Epithelial cell of esophagus (primary cell): ENCODE measurements at places on chromosomes 6 and 20.

DNA sequence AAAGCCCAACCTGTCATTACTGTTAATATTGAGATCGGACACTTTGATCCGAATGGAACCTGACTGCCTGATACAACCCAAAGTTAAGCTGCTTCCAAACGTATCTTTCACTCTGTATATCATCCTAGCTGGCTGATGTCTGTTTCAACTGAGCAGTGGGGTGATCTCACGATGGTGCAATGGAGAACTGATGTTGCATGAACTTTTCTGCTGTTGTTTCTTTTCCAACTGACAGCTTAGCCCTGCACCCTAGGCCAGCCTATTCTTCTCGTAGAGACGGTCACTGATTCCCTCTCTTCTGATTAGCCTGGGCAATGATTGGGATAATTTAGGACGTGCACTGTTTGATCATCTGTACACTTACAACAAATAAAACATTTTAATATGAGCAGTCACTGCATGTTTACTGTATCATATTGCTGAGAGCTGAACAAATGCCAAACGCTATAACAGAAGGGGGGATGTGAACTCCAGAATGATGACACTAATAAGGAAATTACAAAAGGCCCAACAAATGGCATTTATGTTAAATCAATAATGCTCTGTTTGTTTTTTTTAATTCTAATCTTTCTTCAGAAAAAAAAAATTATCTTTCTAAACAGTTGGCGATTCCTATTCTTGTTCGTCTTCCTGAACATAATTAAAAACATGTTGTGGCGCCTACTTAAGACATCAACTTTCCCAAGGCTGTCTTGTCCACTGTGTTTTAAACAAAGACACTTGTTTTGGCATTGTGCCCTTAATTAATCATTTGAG, 184.8 kb downstream of the ZNF217 start:
- DNase-seq: no peak

DNA sequence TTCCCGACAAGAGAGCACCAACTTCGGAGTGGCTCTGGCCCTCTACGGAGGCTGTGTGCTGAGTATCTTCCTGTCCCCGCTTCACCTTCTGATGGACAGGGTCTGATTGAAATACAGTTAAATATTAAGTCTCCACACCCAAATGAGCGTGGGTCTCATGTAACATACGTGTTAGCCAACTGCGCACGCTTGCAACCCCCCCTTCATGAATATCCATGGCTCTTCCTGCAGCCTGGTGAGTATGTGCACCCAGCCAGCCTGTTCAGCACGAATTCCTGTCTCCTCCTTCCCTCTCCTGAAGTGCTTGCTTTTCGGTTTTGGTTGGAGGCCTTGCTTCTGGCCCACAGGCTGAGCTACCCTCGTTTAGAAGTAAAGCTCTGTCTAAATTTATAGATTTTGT, 102.9 kb upstream of the FRMD1 start:
- no peak for DNase-seq

- DNase-seq: no peak
Measured at GRCh38 chr6:131967948-131968347, 16.8 kb upstream of the CCN2 start.

GRCh38 chr6:35309611-35310264, 12.1 kb downstream of the DEF6 start:
- DNase-seq: no peak

- no peak for DNase-seq
Measured at GRCh38 chr6:148426317-148426977, 83.8 kb downstream of the SASH1 start.

DNA sequence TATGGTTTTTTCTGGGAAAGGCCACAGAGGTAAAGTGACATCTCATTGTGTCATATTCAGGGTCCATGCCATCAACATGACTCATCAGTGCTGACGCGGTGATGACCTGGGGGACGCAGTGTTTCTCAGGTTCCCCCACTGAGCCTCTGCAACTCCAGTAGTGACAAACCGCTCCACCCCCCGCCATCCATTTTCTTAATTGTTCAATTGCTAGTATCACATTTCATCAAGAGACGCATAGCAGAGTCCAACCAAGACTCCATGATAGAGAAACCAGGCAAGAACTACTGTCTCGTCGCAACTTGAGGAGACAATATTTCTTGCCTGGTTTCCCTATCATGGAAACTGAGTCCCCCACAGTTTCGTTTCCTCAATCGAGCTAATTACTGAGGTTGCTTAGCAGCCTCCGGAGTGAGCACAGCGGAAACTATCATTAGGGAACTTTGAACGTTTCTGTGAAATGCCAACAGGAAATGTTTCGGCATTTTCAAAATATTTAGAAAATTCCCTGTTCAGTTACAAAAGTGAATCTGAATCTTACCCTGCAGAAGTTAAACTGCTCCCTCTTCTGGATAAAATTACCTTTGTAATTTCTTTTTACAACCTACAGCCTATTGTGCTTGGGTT, 12.2 kb upstream of the SERPINB1 start:
- peak; percentile 63 for DNase-seq

DNA sequence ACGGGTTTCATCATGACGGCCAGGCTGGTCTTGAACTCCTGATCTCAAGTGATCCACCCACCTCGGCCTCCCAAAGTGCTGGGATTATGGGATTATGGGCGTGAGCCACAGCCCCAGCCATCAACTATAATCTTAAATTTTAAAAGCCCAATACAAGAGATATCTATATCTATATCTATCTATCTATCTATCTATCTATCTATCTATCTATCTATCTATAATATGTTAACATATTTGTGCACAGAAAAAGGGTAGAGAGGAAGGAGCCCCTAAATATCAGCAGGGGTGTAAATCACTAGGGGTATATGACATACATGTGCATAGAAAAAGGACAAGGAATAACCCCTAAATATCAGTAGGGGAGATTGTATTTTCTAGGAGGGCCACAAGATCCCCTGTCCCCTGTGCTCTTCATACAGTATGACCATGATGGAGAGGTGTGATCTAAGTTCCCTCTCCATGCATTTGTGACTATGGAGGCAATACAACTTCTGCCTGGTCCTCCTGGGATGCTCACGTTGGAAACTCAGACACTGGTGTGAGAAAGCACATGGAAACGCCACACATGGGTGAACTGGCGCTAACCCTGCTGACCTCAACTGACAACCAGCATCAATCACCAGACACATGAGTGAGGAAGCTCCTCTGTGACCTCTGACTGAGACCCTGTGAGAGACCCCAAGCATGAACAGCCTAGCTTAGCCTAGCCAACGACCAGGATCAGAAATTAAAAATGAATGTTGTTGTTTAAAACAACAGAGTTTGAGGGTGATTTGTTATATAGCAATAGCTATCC, 1.2 kb upstream of the SPATS1 start:
- no peak for DNase-seq

DNA sequence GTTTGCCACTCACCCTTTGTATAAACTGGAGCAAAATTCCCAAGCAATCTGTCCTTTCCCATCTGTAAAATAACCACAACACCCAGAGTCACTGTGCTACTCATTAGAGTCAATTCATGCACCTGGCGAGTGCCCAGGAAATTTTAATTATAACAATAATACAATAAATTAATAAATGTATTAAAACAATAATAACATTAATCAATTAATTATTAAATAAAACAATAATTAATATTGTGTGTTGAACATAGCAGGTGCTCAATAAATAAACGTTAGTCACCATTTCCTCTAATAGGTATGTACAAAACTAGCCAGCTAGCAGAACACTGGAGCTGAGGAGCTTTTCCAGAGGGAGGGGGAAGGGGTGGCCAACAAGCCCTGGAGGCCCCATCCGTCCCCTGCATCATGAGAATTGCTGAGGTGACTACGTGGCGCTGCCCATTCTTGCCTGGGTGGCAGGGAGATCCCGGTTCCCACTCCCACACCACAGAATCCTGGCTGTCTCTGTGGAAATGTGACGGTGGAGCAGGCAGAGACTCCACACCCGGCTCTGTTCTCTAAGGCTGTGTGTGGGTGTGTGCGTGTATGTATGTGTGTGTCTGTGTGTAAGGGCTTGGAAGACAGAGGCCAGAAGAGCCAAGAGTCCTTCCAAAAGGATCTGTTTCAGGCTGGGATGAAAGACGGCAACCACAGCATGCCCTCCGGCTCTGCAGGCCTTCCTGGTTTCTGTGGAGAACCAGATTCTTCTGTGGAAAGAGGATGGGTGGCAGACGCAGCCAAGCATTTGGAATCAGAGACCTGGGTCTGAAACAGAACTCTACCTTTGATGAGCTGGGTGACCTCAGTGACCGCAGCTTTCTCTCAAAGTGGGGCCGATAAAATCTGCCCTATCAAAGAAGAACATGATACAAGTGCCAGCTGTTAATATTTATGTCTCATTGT, 18.8 kb upstream of the EZR start:
- peak; percentile 77 for DNase-seq

DNA sequence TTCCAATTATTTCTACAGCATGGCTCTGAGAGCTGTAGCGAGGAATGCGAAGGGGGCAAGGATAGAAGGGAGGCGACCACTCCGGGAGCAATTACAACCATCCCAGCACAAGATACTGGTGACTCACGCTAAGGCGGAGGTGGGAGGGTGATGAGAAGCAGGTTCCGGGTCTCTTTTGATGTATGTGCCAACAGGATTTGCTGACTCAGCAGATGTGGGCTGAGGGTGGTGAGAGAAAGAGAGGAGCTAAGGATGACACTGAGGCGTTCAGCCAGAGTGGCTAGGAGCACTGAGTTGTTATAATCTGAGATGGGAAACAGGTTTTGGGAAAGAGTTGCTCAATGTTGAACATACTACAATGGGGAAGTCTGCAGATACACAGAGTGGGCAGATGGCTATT, 9.3 kb upstream of the TXNDC5 start:
- DNase-seq: peak; percentile 95

GRCh38 chr6:13794184-13794583, 20.2 kb downstream of the MCUR1 start:
- DNase-seq: peak; percentile 64

DNA sequence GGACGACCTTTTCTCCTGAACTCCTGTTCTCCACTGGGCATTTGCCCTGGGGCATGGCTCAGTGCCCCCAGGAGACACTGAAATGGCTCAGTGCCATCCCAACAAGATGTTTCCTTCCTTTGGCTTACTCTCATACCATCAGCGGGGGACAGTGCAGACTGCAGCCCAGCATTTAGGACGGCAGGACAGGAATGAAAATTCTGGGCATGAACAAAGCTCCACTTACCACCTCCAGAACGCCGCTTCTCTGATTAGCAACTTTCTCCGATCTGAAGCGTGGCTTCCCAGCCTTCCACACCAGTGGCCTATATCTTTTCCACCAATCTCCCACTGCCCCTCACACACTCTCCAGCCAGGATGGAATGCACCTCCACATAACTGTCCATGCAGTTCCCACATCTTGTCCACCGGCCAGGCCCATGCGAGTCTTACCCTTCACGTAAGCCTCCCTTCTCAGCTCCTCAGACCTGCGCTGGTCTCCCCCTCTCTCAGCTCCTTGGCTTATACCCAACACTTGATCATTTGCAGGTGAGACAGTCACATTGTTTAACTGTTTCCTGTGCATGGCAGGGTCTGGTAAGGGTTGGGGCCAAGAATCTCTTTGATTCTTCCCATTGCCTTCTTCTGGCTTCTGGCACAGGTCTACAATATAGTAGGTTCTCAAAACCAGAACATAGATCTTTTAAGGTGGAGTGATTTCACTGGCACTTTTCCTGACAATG, 114.5 kb downstream of the FYN start:
- no peak for DNase-seq

- DNase-seq: no peak
Measured at GRCh38 chr6:115618256-115618655, 442.4 kb downstream of the FRK start.

GRCh38 chr6:52135217-52135616, 47.8 kb upstream of the PKHD1 start:
- DNase-seq: no peak

DNA sequence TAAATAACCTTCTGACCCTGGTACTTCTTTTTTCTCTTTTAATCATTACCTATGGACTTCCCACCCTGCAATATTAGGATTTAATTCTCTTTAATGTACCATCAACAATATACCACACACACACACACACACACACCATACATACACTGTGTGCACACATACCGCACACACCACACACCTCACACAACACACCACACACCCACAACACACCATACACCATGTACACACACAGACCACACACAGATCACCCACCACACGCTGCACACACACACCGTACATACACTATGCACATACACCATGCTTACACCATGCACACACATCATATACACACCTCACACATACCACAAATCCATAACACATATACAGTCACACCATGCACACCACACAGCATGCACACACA, 57.4 kb upstream of the MAP3K4 start:
- DNase-seq: no peak

- peak; percentile 54 for DNase-seq
Measured at GRCh38 chr6:79077715-79078074, 359 bp downstream of the PHIP start.

DNA sequence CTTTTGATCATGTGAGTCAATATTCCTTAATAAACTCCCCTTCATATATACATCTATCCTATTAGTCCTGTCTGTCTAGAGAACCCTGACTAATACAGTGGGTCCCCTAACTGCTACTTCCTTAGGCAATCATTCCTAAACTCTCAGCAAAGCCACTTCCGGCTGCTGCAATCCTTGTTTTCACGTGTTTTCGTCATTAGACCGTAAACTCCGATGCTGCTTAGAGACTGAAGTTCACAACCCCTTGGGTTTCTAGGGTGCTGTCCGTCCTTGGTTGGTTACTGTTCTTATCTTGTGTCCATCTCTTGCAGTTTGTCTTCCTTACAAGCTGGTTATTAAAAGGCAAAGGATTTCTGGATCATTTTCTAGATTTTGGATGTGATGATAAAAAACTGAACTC, 106.4 kb downstream of the GMPR start:
- DNase-seq: no peak

GRCh38 chr6:125154761-125155135, 1.2 kb downstream of the TPD52L1 start:
- DNase-seq: peak; percentile 80

DNA sequence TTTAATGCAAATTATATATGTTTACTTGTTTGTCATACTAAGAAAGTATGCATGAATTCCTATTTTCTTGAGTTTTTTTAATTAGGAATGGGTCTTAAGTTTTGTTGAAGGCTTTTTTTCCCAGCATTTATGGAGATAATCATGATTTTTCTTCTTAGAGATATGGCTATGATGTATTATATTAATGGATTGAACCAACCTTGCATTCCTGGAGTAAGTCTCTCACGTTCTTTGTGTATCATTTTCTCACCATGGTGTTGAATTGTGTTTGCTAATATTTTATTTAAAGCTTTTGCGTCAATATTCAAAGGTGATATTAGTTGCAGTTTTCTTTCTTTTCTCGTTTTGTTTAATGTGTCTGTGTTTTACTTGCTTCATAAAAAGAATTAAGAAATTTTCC, 48.4 kb upstream of the SLC35D3 start:
- DNase-seq: peak; percentile 4

GRCh38 chr6:38057994-38058393, 238.5 kb downstream of the ZFAND3 start:
- peak; percentile 93 for DNase-seq

DNA sequence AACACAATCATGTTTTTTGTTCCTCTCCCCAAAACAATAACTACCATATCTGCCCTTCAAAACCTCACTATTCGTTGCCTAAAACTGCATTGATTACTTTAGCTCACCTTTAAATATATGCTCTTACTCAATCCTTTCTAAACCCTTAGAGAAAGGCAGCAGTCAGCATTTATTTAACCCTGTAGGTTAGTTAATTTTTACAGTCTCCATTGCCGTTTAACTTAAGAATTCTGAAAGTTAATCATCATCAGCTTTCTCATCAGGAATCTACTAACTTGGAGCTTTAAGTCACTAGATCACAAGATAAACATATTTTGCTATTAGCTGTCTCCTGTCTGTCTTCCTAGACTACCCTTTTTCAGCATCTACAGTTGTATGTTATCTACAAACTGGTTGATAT, 991.9 kb downstream of the EPHA7 start:
- DNase-seq: no peak
